ENCODE measurements at places on chromosomes 2 and 18.

- DNase-seq, result no peak
Measured at GRCh38 chr2:165958313-165958960, 4.9 kb upstream of the TTC21B start.

GRCh38 chr2:101710471-101711318 lies 13.2 kb downstream of the MAP4K4 start:
- DNase-seq, result no peak

- DNase-seq, result no peak
Measured at GRCh38 chr2:100283724-100284501, 38.4 kb downstream of the LONRF2 start.

GRCh38 chr2:165868211-165868610 lies 74.2 kb upstream of the GALNT3 start:
- DNase-seq, result no peak

GRCh38 chr2:60843006-60843405 lies 38.4 kb upstream of the REL start:
- DNase-seq, result no peak

- no peak for DNase-seq
Measured at GRCh38 chr2:18273205-18273604, 287.2 kb downstream of the RDH14 start.

DNA sequence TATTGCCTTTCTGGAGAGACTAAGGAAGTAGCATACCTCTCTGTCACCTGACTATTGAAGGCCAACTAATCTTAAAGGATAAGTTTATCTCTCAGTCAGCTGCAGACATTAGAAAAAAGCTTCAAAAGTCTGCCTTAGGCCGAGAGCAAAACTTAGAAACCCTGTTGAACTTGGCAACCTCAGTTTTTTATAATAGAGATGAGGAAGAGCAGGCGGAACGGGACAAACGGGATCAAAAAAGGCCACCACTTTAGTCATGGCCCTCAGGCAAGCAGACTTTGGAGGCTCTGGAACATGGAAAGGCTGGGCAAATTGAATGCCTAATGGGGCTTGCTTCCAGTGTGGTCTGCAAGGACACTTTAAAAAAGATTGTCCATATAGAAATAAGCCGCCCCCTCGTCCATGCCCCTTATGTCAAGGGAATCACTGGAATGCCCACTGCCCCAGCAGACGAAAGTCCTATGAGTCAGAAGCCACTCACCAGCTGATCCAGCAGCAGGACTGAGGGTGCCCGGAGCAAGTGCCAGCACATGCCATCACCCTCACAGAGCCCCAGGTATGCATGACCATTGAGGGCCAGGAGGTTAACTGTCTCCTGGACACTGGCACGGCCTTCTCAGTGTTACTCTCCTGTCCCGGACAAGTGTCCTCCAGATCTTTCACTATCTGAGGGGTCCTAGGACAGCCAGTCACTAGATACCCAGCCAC lies 61.5 kb upstream of the FAM98A start:
- no peak for DNase-seq

GRCh38 chr2:60586081-60586480 lies 32.6 kb upstream of the BCL11A start:
- DNase-seq, result no peak

GRCh38 chr2:81576713-81577112 lies 1272.2 kb upstream of the LRRTM1 start:
- no peak for DNase-seq

DNA sequence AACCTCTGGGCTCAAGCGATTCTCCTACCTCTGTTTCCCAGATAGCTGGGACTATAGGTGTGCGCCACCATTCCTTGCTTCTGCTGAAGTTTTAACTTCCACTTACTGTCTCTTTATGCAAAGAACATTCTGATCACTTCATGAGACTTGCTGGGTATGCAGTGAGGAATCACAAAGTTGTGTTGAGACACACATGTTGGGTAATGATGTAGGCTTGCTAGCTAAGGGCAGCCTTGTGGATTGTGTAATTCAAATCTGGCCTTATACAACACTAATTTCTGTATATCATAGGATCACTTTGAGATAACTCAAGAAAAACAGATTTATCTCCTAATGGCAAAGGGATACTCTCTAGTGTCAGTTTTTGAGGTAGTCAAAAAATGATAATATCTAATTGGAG lies 24.2 kb downstream of the XRCC5 start:
- peak; percentile 61 for DNase-seq

GRCh38 chr2:74179063-74179865 lies 585 bp upstream of the MOB1A start:
- no peak for DNase-seq

- no peak for DNase-seq
Measured at GRCh38 chr2:167187978-167188967, 300.0 kb downstream of the XIRP2 start.

DNA sequence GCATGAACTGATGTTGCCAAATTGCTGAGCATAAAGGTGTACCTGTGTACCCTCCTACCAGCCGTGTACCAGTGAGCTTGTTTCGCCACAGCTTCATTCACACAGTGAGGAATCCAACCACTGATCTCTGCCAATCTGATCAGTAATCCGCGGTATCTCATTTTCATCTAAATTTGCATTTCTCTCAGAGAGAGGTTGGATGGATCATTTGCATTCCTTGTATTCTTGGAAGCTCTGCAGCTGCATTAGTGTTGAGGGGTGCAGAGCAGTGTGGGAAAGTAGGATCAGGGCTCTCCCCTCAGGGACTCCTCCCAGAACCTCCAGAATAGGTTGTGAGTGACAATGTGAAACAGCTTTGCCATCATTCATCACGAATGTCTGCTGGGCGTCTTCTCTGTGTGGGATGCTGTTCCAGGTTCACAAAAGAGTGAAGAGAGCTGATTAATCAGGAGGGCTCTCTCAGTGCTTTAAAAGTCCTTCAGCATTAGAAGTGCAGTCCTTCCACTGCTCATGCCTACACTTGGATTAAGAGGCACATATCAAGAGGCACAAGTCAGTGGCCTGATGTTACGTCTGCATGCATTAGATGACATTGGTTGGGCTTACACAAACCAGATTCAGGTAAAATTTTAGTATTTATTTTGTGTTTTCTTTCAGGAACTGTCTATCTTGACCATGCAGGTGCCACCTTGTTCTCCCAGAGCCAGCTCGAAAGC lies 7.5 kb downstream of the MOCOS start:
- DNase-seq, result no peak

DNA sequence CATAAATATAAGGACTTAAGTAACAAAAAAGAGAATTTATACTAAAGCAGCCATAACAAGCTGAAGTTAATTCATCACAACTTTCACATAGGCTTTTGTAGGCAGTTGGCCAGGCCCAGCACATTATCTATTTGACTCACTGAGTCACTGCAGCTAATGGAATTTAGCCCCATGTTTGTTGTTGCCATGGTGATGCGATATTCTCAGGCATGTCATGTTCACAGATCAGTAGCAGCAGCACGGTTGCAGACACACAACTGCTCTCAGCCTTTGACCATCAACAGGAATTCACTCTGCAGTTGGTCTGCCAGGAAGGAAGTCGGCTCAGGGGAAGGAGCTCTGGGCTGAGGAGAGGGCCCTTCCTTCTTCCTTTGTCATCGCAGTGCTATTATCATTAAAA lies 639.8 kb downstream of the TMEM182 start:
- DNase-seq, result no peak

- DNase-seq, result no peak
Measured at GRCh38 chr2:32805104-32806095, 141.4 kb upstream of the LTBP1 start.

- no peak for DNase-seq
Measured at GRCh38 chr2:231931481-231931915, 5.3 kb upstream of the NPPC start.

- DNase-seq, result no peak
Measured at GRCh38 chr2:153912798-153913396, 41.2 kb downstream of the GALNT13 start.

GRCh38 chr2:168086851-168087250 lies 160.5 kb downstream of the STK39 start:
- DNase-seq, result no peak

DNA sequence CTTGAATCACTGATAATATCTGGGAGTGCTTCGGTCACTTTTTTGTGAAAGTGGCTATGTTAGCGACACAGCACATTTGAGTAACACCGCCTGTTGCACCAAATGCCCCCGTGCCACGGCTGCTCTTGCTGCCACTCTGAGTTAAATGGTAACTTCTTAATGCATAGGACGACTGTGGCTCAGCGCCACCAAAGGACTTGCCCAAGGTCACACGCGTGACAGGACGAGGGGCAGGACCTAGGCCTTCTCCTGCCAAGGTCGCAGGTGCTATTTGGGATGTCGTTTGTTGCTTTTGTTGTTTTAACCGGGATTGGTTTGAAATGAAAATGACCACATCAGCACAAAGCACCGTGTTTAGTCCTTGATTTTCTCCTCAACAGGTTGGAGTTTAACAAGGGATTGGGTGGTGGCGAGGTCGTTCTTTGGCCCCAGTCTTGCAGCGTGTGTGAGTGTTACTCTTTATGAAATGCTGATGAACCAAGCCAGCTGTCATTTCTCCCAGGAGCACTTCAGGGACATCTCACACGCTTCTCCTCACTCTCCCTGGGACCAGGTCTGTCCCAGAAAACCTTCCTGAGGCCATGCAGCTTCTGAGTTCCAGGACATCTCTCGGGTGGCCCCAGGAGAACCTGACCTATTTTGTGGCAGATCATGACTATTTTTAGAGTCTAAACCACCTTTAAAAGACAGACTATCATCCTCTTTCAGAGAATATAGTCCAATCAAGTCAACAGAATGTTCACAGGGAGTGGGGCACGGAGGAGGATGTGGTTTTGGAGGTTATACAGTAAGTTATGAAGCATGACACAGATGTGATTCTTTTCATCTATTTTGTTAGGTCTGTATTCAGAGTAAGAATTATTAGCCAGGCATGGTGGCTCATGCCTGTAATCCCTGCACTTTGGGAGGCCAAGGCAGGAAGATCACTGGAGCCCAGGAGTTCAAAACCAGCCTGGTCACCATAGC lies 49.9 kb downstream of the MTCL1 start:
- no peak for DNase-seq

- DNase-seq, result no peak
Measured at GRCh38 chr2:205580212-205580987, 101.9 kb upstream of the NRP2 start.

- no peak for DNase-seq
Measured at GRCh38 chr2:8241317-8241716, 440.5 kb upstream of the ID2 start.

DNA sequence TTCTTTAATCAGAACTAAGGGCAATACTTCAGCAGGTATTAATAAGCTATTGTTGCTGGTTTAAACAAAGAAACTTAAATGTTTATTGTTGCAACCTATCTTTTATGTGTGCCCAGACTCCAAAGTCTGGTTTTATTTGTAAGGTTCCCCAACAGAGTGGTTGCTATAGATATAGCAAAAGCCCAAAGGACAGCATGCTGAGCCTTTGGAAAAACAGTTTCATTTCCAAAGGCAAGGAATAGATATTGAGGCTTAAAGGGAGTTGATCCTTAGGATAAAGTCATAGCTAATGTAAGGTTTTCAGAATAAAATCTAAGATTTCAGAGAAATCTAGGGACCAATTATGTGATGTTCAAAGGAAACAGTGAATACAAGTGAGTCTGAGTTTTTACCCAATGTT lies 413.2 kb upstream of the SLC14A2 start:
- no peak for DNase-seq

DNA sequence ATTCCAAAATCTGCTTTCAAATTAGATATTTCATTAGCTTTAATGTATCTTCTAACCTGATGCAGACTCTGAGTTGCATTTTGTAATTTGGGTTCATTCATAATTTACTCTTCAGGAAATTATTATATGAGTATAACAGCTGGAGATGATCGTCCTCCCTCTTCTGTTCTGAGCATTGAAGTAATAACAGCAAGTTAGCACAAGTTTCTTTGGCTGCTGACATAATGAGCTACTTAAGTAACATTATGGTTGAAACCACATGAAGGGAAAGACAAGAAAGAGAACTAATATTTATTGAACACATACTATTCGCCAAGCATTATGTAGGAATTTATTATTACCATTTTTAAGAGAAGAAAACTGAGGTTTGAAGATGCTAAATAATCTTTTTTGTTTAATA lies 75.1 kb downstream of the CPO start:
- no peak for DNase-seq

GRCh38 chr2:170929686-170930050 lies 615 bp downstream of the GORASP2 start:
- peak; percentile 7 for DNase-seq

- DNase-seq, result no peak
Measured at GRCh38 chr18:23548275-23548674, 38.0 kb downstream of the NPC1 start.

DNA sequence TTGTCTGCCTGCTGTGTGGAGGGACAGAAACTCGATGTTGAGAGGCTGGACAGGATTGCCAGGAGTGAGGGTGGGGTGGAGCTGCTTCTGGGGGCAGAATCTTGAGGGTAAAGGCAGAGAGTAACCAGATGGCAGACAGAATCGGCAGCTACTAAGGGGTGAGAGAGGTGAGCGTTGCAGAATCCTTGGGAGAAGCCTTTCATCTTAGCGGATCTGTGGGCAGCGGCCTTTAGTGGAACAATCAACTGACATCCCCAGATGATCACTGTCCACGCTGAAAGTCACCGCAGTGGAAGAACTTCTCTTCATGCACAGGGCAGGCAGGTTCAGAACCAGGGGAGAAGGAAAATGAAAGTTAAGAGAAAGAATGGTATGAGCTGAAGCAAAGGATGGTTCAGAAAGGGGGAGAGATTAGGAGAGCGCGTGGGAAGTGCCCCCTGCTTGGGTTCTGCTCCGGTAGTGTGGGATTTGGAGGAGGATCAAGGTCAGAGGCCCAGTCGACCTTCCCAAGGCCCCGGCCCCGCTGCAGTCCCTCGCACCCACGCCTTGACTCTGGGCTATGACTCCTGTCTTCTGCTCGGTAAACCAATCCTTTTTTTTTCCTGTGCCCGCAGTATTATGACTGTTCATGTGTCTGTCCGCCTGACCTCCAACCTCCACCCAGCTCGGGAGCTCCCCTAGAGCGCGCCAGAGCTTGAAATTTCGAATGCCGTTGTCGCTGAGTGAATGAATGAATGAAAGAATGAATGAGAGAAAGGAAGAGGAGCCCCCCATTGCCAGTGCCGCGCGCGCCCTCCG lies 584 bp downstream of the BOLA3 start:
- DNase-seq, result peak; percentile 31

Measured in inflammatory macrophage treated with lipopolysaccharide for 1 hour (primary cell).